SK-N-SH treated with all-trans-retinoic acid at 6 μM for 48 hours (cell line): ENCODE measurements at places on chromosomes 3 and 15.

DNA sequence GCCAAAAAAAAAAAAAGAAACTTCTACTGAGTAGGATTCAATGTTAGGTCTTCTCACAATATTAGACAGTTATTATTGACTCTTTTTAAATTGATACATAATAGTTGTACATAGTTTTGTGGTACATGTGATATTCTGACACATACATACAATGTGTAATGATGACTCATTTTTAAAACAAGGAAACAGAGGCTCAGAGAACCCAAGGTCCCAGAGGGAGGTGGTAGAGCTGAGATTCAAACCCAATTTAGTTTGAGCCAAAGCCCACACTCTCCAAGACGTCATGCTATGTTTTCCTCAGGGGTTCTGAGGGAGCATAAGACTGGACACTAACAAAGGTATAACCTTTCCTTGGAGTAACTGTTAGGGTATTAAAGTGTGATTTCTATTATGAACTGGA is 40.6 kb downstream of the MYO5C start:
- ATAC-seq, result no peak

- ATAC-seq, result no peak
Measured at GRCh38 chr3:111823341-111823855, 35.7 kb upstream of the PHLDB2 start.

DNA sequence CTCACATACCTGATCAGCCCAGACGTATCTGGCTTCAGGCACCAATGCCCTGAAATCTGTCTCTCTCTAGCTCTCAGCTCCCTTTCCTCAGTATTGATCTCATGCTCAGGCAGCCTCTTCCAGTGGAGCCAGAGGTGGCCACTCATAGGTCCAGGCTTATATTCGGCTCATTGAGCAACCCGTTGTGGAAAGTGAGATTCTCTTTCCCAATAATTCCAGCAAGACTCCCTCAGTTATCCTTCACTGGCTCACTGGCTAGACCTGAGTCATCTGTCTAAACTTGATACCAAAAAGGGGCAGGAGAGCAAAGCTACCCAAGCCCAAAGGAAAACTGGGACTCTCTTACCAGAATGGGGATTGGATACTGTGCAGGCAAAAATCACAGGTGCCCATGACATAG is 33.4 kb upstream of the FRMD4B start:
- ATAC-seq, result no peak

- ATAC-seq, result no peak
Measured at GRCh38 chr15:78059110-78059839, 18.2 kb downstream of the TBC1D2B start.

- no peak for ATAC-seq
Measured at GRCh38 chr15:65642594-65642993, 20.9 kb downstream of the SLC24A1 start.

DNA sequence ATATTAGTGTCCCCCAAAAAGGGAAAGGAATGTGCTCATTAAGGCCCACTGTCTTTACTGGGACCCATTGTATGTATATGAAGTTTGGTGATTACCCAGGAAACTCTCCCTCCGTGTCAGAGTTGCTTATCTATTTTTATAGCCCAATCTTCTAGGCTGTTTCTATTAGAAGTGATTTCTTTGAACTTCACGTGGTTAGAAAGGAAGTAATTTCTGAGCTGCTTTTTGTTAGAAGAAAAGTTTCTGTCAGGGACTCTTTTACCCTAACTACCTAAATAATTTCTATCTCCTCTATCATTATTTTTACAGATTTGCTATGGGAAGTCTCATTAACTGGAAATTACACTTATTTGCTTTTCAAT is 17.7 kb upstream of the SENP7 start:
- ATAC-seq, result no peak

DNA sequence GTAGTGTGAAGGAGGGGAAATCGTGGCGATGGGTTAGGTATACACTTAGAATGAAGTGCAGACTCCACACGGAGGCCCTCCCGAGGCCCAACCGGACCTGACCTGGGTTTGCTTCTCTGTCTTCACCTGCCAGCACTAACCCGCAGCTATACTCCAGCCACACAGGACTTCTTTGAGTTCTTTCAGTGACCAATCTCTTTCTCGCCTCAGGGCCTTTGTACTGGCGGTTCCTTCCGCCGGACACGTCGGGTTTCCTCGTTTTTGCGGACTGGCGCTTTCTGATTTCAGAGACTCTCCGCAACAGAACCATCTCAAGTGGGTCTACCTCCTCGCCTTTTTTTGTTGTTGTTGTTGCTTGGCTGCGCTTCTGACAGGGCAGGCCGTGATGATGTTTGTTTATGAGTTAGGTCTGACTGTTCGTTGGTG is at the start of gene NEIL1:
Gene NEIL1, plus strand, starts transcription at position 244 of the 426 bp plus-strand sequence. CDS start 1,867 bp downstream, outside the sequence.
- ATAC-seq, result no peak

- no peak for ATAC-seq
Measured at GRCh38 chr3:141737678-141738021, 448 bp upstream of the RNF7 start.

GRCh38 chr3:88203642-88204055 is 53.9 kb downstream of the C3orf38 start:
- ATAC-seq, result peak; percentile 99

DNA sequence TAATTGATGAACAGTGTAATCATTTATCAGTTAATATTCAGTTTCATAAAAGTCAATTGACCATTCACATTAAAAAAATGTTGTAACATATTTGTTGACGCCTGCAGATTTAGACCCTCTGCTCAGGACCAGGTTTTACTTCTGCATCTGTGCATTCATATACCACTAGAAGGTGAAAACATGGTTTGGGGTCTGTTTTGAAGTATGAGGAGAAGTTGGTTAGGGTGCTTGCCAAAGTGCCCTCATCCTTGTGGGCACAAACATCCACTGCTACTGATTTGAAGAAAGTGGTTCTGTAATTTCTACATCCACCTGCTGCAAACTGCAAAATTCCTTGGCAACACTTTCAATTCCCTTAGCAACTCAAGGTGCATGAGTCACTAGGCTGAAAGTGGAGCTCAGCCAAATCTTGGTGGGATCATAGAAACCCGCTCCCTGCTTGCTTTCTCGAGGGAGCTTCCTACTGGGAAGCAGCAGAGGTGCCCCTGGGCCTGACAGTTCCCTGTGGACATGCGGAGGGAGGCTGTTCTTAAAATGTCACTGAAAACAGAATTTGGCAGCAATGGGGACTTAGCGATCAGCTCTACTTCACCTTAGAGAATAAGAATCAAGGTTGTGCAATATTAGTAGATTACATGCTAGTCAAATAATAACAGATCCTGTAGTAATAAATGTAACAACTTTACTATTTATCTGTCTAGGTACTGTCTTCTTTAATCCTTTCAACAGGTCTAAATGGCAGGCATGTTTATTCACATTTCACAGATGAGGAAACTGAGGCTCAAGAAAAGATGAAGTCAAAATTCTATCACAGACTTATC is 301.0 kb upstream of the TBL1XR1 start:
- ATAC-seq, result no peak; the same call in 2 of the 3 replicates

GRCh38 chr15:41836713-41837454 is 1.8 kb upstream of the PLA2G4B start:
- ATAC-seq, result no peak

DNA sequence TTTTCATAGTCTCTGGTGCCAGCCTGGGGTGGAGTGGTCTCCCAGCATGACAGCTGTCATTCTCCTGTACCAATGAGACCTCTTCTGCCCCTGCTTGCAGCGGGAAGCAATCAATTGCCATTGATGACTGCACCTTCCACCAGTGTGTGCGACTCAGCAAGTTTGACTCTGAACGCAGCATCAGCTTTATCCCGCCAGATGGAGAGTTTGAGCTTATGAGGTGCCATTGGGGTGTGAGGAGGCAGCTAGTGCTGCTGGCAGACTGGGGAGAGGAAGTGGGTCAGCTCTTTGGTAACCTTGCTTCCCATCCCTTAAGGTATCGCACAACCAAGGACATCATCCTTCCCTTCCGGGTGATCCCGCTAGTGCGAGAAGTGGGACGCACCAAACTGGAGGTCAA is 4.4 kb upstream of the ABCF3 start:
- no peak for ATAC-seq

DNA sequence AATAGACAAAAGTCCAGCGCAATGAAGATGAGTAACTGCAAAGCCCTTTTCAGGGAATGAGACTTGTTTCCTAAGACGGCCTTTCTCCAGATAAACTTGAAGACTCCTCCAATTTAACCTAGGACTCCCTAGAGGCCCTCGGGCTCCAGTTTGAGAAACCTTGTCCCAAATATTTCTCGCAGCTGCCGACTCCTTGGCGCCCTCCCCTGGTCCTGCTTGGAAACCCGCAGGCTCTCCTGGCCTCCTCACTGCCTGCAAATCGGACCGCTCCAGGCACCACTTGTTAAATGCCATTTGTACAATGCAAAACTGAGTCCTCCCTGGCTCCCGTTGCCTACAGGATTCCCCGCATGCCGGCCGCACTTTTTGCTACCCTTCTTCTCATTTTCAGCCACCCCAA is 36.8 kb downstream of the MUC4 start:
- ATAC-seq, result peak; percentile 71

DNA sequence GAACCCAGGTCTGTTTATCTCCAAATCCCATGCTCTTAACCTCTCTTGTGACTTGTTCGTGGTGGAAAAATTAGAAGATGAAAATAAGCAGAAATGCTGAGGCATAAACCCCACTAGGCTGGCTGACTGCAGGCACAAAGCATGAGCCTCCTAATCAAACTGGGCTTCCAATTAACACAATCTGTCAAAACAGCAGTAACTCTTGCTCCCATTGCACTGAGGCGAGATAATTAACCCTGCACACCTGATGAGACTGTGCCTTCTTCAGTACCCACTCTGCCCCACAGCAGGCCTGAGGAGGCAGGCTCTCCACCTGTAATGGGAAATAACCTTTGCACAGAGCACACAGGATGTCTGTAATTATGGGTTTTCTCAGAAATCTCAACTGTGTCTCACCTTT is 284.4 kb upstream of the WNT5A start:
- ATAC-seq, result no peak

GRCh38 chr3:171401432-171401831 is 58.8 kb downstream of the TNIK start:
- ATAC-seq, result peak; percentile 62; the same call in 2 of the 3 replicates

DNA sequence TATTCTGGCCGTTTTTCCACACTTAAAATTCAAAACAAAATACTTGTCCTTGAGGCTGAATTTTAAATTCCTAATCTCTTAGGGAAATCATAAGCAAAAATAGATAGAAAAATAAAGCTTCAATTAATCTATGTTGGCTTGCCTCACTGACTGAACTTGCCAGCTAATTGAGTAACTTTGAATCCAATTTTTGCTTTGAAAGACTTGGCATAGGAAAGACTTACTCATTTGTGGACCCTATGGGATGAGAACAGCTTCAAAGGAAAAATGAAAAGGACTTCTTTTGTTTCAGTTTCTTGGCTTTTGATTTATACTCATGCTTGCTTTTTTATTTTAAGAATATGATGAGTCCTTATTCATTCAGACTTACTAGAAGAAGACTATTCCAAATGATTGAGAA is 370.7 kb upstream of the RARB start:
- ATAC-seq, result no peak

DNA sequence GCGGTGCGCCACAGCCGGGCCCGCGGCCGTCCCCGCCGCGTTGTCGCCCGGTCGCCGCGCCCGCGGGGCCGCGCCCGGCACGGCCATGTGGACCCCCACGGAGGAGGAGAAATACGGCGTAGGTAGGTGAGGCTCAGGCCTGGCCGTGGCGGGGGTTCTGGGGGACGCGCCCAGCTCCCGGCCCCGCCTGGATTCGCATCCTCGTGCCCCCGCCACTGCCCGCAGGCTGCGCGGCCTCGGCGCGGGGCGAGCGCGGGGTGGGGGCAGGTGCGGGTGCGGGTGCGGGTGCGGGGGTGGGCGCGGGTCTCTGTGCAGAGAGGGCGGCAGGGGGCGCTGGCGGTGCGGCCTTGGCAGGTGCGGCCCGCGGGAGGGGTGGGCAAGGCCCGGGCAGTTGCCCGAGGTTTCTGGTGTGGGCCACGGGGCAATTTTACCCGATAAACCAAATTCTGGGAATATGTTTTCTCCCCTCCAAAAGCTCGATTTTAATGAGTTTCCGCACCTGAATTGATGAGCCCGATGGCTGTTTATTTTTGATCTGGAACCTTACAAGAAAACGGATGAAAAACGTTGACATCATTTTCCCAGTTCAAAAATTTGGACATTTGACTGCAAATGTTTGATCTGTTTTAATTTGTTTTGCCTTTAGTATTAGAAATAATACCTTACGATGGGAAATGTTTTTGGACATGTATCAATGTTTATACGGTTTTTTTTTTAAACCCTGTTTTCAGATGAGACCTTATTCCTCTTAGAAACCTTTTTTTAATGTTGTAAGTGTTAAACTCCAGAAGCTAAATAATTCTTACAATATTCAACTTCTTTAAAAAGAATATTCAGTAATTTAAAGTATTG is 678 bp downstream of the DOCK3 start:
- ATAC-seq, result no peak

- ATAC-seq, result no peak
Measured at GRCh38 chr3:110318108-110318507, 753.5 kb upstream of the NECTIN3 start.

DNA sequence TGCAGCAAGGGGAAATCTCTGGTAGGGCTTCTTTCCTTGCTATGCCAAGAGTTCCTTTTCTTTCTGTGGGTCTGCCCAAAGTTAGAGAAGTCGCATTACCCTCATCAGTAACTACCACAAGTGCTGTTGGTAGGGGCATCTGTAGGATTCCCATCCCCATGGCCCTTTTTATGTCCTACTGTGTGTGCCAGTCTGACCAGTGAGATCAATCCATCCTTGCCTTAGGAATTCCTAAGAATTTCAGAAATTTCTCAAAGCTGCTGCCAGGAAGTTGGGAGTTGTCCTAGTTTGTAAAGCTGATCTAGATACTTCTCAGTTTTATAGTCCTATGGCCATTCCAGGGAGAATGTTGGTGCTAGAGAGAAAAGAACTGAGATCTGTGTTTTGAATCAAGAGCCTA is 36.5 kb downstream of the SH3GL3 start:
- no peak for ATAC-seq

DNA sequence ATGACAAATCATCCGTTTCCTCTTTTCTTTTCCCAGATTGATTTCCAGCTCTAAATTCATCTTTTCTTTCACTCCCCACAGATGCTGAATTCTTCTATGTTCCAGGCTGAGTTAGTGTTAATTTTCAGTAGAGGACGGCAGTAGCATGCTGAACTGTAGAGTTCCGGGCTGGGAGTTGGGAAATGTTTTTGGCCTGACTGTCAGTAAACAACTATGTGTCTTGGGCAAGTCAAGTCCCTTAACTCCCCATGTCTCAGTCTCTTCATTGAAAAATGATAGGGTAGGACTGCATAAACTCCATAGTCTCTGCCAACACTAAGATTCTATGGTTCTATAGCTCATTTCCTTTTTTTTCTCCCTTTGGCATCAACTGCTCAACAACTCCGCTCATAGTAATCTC is 333.9 kb downstream of the TIGIT start:
- no peak for ATAC-seq

GRCh38 chr3:189809583-189809982 is 178.4 kb downstream of the TP63 start:
- ATAC-seq, result no peak

GRCh38 chr3:49173116-49173791 is 1.9 kb downstream of the KLHDC8B start:
- ATAC-seq, result peak; percentile 4; the same call in 2 of the 3 replicates
